ENCODE measurements at places on chromosomes 2 and 18.

DNA sequence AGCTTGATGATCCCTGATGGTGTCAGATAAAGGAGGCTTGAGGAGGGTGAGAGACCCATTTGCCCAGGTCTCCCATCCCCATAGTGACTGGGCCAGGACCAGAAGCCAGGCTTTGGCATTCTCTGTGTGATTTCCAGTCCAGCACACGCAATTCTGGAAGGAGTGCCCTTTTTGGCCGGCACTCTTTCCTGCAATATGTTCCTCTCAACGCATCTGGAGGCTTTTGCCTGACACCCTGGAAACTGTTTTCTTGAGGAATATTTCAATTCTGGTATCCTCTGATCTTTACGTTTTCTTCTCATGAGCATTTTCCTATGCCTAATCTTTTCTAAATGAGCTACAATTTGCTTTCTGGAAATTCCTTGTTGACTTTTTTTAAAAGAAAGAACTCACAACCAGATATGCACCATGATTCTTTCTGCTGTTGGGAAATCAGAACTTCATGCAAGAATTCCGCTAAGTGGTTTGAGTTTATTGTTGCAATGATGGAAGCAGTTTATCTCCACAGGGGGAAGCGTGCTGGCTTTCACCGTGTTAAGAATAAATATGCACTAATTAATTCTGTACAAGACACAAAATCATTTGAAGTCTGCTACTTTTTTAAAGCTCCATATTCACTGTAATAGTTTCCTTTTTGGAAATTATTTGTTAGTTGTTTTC lies 143.7 kb downstream of the NAPG start:
- DNase-seq: no peak

DNA sequence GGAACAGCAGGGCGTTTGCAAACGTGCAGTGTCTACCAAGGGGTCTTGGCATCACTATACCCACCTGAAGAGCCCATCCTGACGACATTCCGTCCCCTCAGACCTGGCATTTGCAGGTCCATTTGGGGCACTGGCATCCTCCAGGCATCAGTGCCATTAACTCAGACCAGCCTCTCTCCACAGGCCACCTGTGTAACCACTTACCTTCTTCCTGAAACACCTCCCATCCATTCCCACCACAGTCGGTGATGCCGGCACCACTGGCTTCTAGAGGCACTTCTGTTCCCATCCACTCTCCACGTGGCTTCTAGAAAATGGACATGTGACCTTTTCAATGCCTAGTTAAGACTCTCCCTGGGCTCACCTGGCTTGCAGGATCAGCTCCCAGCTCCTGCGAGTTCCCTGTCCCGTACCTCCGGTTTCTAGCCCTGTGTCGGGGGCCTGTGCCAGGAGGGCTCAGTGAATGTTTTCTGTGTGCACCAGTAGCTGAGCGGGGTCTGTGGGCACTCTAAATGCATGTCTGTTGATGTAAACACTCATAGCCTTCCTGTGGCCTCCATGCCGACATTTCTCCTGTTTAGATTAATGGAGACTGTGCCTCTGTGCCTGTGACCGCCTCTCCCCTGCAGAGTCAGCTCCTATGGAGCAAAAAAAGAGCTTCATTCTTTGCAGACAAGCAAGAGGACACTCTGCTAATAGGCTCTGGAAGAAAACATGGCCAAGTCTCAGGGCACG lies 458.0 kb upstream of the HS6ST1 start:
- DNase-seq: no peak

DNA sequence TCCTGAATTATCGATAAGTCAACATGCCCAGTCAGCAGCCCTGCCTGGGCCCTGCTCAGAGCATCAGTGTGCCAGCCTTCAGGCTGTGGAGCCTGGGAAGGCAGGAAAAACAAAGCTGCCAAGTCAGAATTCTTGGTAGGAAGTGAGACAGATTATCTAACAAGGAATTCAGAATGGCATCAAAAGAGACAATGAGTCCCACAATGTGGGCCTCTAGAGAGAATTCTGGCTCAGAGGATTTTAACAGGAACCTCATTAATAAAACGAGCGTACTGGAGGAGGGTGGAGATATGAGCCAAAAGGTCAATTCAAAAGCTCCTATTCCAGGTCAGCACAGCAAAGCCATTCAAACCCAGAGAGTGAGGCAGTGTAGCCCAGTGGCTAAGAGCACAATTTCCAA lies 327.6 kb upstream of the MMADHC start:
- DNase-seq: no peak

GRCh38 chr2:144833075-144833637 lies 313.2 kb upstream of the ZEB2 start:
- no peak for DNase-seq

DNA sequence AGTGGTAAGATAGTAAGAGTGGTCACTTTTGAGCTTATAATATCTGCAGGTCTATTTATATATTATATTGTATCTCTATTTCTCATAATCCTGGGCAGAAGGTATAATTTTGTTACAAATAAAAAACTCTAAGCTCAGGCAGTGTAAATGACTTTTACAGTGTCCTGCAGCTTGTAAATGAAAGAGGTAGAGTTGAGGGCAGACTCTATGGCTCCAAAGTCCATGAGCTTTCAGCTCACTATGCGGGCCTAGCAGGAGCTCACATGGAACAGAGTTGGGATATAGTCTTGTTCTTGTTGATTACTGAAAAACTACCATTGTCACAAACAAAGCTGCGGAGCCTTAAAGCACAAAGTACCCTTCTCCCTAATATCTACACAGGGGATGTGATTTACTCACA lies 361.4 kb downstream of the LNPK start:
- DNase-seq: no peak

- no peak for DNase-seq
These were observed 19.3 kb downstream of the UPP2 start for GRCh38 chr2:158120664-158121641.

DNA sequence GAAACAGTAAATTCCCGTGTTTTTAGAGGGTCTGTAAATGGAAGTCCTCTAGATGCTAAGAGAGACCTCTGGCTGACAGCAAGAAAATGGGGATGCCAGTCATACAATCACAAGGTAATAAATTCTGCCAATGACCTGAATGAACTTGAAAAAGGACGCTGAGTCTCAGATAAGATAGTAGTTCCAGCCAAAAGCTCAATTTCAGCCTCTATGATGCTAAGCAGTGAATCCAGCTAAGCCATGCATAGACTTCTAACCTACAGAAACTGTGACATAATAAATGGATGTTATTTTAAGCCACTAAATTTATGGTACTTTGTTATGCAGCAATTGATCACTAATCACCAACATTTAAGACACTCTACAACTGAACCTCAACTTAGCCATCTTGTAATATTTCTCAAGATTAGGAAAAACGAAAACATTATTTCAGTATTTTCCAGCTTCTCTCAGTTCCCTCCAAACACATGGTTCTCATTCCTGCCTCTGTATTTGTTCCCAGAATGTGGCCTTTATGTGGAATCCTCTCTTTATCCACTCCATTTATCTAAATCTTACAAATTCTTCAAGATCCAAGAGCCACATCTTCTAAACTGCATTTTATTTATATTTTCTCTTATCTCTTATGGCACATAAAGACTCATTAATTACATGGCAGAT lies 331.1 kb downstream of the GULP1 start:
- DNase-seq: no peak

GRCh38 chr2:209845666-209846065 lies 74.0 kb downstream of the UNC80 start:
- DNase-seq: no peak
